ENCODE measurements at places on chromosomes 3 and 15.

GRCh38 chr3:188389711-188390342 is 235.9 kb downstream of the LPP start:
- DNase-seq: no peak

- DNase-seq: peak; percentile 33
Measured at GRCh38 chr3:133792171-133792763, 13.3 kb upstream of the SRPRB start.

DNA sequence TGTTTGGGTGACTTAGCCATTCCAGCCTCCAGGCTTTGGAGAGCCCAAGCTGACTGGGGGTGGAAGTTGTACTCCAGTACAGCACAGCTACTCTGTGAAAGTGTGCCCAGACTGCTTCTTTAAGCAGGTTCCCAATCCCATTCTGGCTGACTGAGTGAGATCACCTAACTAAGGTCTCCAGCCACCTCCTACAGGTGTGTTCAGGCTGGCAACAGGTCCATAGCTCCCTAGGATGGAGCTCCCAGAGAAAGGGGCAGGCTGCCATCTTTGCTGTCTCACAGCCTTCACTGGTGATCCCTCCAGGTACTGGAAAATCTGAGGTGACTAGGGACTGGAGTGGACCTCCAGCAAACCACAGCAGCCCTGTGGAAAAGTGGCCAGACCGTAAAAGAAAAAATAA is 445.3 kb upstream of the KCNMB2 start:
- no peak for DNase-seq

GRCh38 chr3:152703245-152703890 is 131.6 kb upstream of the P2RY1 start:
- DNase-seq: no peak

GRCh38 chr15:101554115-101554915 is 64.8 kb upstream of the PCSK6 start:
- no peak for DNase-seq

- no peak for DNase-seq
Measured at GRCh38 chr3:133209871-133210550, 171.8 kb downstream of the TMEM108 start.

DNA sequence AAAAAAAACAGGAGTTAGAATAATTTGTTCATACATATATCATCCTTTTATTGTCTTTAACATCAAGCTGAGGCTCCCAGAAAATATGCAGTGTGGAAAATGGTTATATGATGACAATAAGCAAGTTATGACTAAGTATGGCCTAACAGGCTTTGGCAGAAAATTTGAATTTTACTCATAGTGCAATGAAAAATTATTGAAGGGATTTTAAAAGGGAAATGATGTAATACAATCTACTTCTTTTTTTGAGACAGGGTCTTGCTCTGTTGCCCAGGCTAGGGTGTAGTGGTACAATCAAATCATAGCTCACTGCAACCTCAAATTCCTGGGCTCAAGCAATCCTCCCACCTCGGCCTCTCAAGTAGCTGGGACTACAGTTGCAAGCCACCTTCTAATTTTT is 78.7 kb downstream of the FAIM start:
- no peak for DNase-seq

DNA sequence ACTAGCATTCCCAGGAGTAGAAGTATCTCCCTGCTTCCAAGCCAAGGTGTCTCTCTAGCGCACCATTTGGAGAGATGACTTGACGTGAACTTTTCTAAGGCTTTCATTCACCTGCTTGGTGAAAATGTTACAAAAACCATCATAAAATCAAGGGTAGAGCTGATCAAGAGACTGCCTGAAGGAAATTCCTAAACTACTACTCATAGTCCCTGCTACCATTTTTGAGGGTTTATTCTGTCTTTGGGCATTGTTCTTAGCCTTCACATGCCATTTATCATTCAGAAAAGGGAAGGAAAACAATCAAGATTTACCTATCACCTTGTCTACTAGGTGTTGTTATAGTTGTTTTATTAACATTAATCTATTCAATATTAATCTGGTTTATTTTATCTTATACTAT is 525.8 kb downstream of the NTRK3 start:
- no peak for DNase-seq

- no peak for DNase-seq
Measured at GRCh38 chr3:160398820-160399124, 253 bp downstream of the IFT80 start.

GRCh38 chr3:154378311-154378710 is 51.7 kb downstream of the GPR149 start:
- no peak for DNase-seq

GRCh38 chr15:56042982-56043980 is 49.9 kb upstream of the NEDD4 start:
- DNase-seq: no peak

DNA sequence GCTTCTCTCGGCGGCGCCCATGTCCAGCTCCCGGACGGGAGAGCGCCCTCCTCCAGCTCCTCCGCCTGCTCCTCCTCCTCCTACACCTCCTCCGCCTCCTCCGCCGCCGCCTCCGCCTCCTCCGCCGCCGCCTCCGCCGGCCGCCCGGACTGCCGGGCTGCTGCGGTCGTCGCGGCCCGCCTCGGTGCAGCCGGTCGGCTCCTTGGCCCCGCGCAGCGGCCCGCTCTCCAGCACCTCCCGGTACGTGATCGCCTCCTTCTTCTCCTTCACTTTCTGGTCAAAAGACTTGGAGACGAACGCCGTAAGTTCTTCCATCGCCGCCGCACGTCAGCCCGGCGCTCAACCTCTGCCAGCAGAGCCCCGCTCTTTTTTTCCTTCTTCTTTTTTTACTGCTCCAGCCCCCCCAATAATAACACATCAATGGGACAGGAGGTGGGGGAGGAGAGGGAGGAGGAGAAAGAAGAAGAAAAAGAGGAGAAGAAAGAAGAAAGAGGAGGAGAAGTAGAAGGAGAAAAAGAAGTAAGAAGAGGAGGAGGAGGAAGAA is 438 bp downstream of the SHOX2 start:
- DNase-seq: peak; percentile 74

GRCh38 chr15:37792351-37792750 is 142.1 kb upstream of the TMCO5A start:
- no peak for DNase-seq

DNA sequence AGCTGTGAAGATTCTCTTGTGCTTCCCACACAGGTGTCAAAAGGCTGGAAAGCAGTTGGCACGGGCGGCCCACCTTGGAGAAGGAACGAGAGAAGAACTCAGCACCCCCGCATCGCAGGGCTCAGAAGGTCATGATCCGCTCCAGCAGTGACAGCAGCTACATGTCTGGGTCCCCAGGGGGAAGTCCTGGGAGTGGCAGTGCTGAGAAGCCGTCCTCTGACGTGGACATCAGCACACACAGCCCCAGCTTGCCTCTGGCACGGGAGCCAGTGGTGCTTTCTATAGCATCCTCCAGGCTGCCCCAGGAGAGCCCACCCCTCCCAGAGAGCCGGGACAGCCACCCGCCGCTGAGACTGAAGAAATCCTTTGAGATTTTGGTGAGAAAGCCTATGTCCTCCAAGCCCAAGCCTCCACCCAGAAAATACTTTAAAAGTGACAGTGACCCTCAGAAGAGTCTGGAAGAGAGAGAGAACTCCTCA is 31.4 kb downstream of the STARD5 start:
- no peak for DNase-seq

DNA sequence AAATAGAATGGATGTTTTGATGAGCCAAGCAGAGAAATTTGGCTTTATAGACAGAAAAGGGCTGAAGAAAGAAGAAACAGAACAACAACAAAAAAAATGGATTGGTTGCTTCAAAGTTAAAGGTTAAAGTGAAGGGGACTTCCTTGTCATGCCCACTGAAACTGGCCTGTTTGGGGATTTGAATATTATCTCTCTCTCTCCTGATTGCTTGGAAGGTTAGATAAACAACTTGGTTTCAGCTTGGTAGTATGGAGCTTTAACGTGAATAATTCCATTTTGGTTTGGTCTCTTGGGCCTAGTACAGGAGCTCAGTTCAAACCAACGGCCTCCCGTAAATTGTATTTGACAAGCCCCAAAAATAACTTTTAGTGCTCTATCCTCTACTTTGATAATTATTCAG is 70.8 kb upstream of the MBNL1 start:
- DNase-seq: no peak

DNA sequence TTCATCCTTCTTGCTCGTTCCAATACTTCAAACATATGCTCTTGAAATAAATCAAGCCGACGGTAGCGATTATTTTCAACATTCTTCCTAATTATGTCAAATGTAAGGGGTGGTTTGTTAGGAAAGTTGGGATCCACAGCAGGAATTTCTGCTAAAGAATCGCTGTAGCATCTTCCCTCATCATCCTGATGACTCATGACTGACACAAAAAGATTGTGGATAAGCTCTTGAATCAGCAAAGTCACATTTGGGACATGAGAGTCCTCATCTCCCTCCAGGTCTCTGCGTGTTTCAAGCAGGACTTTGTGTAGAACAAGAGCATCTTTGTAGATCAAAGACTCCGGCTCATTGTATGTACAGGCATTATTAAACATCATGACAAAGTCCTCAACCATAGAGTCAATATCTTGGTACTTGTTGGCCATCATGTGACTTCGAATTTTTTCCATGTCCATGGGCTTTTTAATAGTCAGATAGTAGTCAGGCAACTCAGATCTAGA is 73.0 kb downstream of the UQCC5 start:
- no peak for DNase-seq

DNA sequence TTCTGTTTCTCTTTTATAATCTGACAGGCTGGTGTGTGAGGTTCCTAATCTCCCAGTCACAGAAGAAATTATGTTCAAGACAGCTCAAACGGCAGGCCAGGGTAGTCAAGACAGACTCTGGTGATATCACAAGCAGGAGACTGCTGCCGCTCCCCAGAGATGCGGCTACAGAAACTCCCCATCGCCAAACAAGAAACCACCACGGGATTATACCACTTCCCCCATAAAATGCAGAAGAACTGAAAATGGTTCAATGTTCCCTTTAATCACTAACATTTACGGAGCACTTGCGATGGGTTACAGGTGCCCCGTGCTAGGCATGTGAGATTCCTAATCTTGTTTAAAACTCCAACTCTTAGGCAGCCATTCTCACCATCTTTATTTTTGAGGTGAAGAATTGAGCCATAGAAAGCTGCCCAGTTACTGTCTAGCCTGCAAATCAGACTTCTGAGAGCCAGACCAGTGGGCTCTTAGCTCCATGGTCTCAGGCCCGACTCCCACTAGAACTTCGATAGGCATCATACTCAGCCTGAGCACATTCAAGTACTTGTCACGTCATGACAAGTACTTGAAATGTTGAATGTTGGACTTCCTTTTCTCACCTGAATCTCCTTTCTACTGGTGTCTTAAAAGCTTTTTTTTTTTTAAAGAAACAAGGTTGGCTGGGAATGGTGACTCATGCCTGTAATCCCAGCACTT is 58.4 kb downstream of the TBC1D2B start:
- no peak for DNase-seq

DNA sequence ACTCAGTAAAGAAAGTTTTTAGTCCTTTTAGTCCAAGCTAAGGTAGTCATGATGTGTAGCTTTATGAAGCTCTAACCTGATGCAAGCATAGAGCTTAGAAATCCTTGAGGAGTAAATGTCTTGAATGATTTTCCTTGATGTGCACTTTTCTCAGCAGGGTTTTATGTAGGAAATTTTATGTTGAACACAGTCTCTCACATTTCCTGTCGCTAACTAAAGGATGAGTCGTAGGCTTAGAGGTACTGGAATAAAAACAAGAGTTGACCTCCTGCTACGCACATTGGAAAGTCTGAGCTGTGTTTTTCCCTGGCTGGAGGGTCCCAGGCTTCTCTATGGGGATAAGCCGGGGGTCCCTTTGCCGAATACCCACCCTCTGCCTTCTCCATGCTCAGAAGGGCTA is 34.7 kb upstream of the ZPLD1 start:
- DNase-seq: no peak

GRCh38 chr15:94703596-94703995 is 472.2 kb downstream of the MCTP2 start:
- no peak for DNase-seq

DNA sequence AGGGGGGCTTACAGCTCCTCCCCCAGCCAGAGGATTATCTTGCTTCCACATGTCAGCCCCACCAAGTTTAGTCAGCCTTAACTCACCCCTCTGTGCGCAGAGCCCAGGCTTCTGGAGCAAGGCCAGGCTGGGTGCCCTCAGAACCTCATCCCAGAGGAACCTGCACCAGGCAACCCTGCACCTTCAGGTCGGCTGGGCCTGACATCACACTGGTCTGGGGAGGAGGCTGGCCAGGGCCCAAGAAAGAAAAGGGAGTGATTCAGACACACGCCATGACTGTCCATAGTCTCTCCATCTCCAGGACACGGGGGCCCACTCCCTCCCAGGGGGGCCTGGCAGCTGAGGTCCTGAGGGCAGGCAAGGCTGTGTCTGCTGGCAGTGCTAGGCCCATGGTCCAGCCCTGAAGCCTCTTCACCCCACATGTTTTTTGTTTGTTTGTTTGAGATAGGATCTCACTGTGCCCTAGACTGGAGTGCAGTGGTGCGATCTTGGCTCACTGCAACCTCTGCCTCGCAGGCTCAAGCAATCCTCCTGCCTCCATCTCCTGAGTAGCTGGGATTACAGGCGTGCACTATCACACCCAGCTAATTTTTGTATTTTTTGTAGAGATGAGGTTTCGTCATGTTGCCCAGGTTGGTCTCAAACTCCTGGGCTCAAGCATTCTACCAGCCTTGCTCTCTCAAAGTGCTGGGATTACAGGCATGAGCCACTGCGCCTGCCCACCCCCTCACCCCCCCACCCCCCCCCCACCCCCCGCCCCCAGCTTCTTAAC is 11.1 kb downstream of the TNK2 start:
- DNase-seq: no peak

DNA sequence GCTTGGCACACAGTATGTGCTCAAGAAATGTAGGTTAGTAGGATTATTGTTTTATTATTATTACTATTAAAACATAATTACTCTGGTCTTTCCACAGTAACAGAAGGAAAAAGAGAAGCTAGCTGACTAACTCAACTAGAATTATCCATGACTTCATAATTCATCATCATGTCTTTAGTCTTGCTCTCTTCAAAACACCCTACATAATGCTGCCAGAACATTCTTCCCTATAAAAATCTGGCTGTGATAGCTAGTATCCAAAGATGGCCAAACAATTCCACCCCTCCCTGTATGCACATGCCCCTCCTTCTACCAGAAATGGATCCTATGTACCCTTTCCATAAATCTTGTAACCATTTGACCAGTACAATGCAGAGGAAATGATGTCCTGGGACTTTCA is 48.8 kb upstream of the SRGAP3 start:
- DNase-seq: no peak

DNA sequence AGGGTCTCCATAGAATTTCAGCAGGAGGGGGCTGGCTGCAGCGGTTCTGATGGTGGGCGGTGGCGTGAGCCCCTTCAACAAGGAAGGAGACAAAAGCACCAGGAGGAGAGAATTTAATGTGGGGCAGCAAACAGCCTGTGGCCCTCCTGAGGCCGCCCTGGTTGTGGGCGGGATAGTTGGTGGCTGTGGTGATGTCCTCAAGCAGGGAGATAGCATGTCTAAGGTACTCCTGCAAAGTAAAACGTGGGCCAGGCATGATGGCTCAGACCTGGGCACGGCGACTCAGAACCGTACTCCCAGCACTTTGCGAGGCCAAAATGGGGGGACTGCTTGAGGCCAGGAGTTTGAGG is 94.0 kb downstream of the LRRK1 start:
- DNase-seq: no peak
